ENCODE measurements at places on chromosomes 2 and 18.

- DNase-seq, result no peak
Observed at GRCh38 chr2:102597788-102598187, 21.6 kb upstream of the SLC9A2 start.

GRCh38 chr18:62486290-62486964 lies 36.4 kb upstream of the ZCCHC2 start:
- DNase-seq, result no peak

DNA sequence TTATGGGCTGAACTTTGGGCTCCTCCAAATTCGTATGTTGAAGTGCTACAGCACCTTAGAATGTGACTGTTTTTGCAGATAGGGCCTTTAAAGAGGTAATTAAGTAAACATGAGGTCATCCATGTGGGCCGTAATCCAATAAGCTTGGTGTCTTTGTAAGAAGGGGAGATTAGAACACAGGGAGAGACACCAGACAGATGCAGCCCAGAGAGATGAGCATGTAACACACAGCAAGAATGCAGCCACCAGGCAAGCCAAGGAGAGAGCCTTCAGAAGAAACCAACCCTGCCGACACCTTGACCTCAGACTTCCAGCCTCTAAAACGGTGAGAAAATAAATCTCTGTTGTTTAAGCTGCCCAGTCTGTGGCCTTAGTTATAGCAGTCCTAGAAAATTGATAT lies 74.3 kb downstream of the HRH4 start:
- DNase-seq, result no peak

GRCh38 chr2:10524851-10525572 lies 76.9 kb upstream of the ODC1 start:
- DNase-seq, result no peak

DNA sequence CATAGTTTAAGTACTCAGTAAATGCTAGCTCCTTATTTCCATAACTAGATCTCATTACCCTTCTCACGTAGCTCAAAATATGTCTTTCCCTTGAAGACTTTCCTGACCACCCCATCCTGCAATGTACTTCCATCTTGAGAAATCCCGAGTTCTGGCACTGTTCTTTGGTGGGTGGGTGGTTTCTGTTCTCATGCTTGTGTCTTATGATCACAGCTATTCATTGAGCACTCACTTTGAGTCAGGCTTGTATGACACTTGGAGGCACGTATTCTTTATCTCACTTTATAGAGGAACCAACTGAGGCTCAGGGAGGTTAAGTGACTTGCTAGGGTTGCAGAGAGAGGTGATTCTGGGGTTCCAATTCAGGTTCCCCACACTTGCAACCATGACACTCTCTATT lies 9.0 kb upstream of the CLIP4 start:
- DNase-seq, result no peak

DNA sequence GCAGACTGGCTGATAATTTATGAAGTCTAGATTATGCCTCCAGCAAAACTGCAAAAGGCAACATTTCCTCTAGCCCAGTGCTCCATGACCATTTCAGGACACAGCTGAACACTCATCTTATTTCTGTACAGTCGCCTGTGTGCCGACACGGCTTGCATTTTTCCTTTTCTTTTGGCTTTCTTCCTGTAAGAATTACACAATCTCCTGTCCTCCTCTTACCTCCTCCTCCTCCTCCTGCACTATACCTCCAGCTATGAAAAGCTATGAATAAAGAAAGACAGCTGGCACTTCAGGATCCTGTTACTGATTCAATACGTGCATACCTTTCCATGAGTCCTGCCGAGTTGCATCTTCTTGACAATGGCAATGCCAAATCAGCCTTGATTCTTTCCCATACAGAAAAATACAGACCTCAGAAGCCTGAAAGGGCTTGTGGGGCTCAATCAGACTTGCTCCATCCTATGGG lies 32.2 kb upstream of the TRIB2 start:
- no peak for DNase-seq

DNA sequence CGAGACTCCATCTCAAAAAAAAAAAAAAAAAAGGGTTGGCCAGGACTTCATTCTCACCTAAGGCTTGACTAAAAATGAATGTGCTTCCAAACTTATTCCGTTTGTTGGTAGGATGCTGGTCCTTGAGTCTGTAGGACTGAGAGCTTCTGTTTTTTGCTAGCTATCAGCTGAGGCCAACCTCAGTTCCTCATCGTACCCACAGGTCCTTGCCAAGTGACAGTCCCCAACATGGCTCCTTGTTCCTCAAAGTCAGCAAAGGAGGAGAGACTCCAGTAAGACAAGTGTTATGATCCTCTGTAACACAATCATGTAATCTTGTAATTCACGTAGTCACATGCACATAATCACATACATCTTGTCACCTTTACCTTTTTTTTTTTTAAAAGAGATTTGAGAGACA lies 37.0 kb downstream of the HAUS1 start:
- DNase-seq, result no peak

DNA sequence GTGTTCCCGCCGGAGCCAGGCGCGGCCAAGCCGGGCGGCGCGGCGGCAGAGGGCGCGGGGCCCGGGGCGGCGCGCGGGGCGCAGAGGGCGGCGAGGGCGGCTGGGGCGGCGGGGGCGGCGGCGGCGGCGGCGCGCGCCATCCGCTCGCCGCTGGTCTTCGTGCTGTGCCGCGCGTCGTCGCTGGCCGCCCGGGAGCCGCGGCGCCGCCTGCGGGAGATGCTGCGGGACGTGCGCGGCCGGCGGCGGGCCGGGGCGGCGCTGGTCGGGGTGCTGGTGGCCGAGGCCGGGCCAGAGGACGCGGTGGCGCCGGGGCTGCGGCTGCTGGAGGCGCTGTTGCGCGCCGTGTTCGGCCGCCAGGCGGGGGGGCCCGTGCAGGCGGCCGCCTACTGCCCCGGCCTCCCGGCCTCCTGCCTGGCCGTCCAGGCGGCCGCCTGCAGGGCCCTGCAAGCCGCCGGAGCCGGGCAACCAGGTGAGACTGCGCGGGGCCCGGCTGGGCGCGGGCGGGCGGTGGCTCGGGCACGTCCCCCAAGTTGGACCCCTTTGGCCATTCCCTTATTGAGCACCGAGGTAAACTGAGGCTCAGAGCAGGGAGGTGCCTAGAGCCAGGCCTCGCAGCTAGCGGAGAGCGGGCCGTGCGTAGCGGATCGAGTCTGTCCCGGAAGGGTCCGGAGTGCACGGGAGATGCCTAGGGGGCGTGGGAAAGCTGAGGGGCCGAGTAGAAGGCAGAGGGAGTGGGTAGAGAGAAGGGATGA lies 584 bp downstream of the C2orf72 start:
- DNase-seq, result no peak

GRCh38 chr2:44879269-44880124 lies 62.0 kb upstream of the SIX3 start:
- DNase-seq, result no peak

DNA sequence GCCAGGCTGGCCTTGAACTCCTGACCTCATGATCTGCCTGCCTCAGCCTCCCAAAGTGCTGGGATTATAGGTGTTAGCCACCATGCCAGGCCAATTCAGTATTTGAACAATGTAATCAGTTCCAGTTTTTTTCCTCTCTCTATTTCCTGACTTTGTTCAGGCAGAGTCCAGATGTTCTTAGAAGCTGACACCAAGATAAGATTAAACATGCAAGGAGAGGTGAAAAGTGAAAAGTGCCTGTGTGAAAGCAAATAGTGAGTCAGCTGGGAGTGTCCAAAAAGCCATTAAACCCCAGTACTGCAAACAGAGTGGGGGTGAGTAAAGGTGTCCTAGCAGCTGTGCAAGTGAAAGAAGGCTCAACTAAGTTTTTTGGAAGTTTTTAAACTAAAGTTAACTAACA lies 231.5 kb downstream of the PTH2R start:
- DNase-seq, result no peak

GRCh38 chr18:63890950-63891304 lies 3.4 kb downstream of the SERPINB2 start:
- no peak for DNase-seq

DNA sequence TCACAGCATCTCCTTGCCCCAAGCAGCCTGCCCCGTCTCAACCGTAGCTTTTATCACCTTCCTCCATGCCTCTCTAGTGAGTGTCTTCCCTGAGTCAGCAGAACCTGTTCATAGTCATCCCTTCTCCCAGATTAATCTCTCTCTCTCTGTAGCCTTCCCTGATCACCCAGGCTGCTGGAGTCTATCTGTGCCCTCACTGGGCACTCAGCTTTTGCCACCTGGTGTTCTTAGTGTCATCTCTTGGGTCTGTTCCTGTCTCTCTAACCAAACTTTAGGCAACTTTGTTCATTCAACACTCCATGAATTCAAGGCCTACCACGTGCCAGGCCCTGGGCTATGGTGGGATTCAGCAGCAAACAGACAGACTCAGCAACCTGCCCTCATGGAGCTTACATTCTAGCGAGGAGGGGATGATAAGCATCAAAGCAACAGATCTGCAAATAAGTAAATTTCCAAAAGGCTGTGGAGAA lies 159.1 kb downstream of the SMAD7 start:
- DNase-seq, result no peak

GRCh38 chr2:171630812-171631626 lies 56.2 kb upstream of the DYNC1I2 start:
- DNase-seq, result no peak

GRCh38 chr2:160575368-160575767 lies 81.8 kb upstream of the RBMS1 start:
- DNase-seq, result no peak

GRCh38 chr2:54549917-54550518 lies 93.9 kb downstream of the SPTBN1 start:
- no peak for DNase-seq

GRCh38 chr2:240992572-240993291 lies 5.7 kb upstream of the SNED1 start:
- DNase-seq, result no peak

GRCh38 chr2:9737053-9737875 lies 106.0 kb upstream of the TAF1B start:
- DNase-seq, result peak; percentile 40

GRCh38 chr2:14750433-14750832 lies 117.9 kb downstream of the LRATD1 start:
- DNase-seq, result no peak

DNA sequence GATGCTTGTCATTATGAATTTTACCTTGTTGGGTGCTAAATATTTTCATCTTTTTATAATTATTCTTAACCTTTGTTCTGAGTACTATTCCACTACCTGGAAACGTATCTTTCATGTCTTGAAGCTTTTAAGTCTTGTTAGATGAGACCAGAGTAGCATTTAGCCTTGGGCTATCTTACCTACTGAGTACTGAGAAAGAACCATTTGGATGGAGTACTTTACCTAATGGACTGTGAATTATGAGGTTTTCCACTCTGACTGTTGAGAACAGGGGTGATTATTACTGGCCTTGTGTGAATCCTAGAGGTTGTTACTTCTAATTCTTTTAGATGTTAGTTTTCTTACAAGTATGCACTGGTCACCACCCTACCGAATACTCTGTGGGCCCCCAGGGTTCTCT lies 63.5 kb downstream of the CCDC102B start:
- no peak for DNase-seq

DNA sequence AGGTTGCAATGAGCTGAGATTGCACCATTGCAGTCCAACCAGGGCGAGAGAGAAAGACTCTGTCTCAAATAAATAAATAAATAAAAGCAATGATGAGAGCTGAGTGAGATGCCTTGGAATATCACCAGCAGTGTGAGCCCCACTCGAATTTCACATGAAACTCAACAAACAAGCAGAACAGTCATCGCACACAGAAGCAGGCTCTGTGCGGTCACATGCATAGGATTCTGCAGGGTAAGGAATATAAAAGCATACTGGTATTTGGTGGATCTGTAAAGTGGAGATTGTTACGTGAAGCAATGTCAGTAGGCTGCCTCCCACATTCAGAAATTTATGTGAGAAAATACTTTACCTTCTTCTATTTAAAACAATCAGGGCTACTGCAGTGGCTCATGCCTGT lies 18.0 kb upstream of the AP1S3 start:
- DNase-seq, result no peak

- DNase-seq, result peak; percentile 70
Observed at GRCh38 chr2:237744613-237745249, 53.8 kb upstream of the RBM44 start.

- no peak for DNase-seq
Observed at GRCh38 chr2:15127301-15127700, 433.8 kb downstream of the NBAS start.

DNA sequence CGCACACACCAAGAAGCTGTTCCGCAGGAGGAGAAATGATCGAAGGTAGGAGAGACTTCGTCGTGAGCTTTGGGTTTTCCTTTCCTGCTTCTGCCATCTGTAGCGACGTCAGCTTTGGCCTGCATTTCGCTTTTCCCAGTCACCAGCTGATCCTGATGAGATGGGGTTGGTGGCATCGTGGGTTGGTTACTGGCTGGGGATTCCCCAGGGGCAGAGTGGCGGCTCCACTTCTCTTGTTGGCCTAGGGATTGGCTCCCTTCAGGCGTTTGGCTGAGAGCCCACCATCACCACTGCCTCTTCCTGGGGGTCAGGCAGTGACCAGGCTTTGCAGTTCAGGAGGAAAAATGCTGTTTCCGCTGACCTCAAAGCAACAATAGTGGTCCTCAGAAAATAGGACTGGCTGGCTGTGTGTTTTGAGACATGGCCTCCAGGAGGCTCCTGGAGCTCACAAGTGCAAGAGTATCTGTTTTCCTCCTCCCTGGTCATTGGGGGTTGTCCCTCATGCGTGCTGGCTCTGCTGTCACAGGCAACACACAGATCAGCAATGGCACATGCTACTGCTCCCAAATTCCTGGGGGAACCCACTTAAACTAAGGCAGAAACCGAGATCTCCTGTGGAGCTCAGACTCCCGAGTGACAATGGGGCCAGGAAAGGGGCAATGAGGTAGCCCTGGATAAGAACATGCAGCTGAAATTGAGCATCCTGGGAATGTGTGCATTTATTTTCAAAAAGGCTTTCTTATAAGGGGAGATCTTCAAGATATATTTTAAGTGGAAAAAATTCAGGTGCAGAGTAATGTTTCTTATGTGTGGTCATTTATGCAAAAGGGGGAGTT lies 173.0 kb downstream of the CTIF start:
- DNase-seq, result peak; percentile 18

DNA sequence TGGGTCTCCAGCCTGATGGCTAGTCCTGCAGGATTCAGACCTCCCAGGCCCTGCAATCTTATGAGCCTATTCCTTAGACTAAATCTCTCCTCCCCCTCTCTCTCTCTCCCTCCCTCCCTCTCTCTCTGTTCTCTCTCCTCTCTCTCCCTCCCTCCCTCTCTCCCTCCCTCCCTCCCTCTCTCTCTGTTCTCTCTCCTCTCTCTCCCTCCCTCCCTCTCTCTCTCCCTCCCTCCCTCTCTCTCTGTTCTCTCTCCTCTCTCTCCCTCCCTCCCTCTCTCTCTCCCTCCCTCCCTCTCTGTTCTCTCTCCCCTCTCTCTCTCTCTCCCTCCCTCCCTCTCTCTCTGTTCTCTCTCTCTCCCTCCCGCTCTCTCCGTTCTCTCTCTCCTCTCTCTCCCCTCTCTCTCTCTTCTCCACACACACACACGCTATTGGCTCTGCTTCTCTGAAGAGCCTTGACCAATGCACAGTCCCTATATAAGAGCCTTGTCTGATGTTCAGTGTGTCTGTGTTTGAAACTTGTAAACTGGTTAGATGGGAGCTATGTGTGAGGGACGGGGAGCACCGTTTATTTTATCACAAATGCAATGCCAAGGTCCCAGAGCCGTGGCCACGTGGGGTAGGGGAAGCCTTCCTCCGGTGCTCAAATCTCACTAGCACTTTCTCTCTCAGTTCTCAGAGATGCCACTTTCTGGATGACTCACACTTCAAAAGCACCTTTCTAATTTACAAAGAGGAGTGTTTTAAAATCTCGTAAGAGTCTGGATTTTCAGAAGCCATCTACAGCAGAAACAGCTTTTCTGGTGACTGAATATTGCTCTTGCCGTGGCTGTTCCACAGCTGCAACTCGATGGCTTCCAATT lies 9.4 kb upstream of the PRLH start:
- DNase-seq, result no peak

GRCh38 chr2:199191461-199191860 lies 266.3 kb downstream of the SATB2 start:
- DNase-seq, result no peak

GRCh38 chr2:97726261-97727064 lies 13.1 kb downstream of the ZAP70 start:
- no peak for DNase-seq

Measured in CD4-positive, alpha-beta T cell treated with Interferon alpha-2 for 1 hour (primary cell).